ENCODE measurements at places on chromosomes 5 and 9.

DNA sequence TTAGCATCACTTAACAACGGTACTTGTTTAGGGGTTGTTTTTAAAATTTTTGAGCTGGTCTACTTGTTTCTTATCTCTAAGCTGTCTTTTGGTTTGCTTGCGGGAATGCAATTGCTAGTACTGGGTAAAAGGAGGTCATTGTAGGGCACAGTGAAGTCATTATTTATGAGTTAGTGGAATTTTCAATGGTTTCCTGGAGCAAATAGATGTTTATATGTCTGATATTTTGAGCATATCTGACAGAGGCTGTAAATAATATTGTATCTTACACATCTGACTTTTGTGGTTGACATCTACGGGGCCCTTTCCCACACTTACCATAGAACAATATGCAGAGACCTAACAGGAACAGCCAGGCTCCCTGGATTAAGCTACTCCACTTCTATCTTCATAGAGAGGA lies 90.4 kb upstream of the IL6ST start:
- no peak for DNase-seq

DNA sequence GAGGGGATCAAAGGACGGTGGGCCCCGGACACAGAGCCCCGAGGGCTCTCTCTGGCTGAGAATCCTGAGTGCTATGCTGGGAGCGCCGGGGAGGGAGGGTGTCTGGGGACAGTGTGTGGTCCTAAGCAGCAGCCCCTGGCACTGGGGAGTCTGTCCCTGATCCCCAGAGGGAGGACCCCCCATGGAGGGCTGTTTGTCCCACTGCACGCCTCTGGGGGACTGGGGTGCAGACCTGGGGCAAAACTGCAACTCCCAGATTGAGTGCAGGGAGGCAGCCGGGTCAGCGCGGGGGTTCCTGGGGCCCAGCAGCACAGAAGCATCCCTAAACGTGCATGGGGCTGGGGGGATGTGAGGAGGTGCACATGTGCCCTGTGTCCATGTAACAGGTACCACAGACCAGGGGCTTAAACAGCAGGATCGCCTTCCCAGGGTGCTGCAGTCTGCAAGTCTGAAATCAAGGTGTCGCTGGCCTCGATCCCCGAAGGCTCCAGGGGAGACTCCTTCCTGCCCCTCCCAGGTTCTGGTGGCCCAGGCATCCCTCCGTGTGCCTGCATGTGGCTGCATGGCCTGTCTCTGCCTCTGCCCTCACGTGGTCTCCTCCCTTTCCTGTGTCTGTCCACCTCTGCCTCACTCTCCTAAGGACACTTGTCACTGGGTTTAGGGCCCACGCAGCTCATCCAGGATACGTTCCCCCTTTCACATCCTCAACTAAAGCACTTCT lies 35.9 kb upstream of the IRX4 start:
- DNase-seq: no peak

- DNase-seq: no peak
Measured at GRCh38 chr5:6175172-6175854, 203.0 kb downstream of the MED10 start.

- no peak for DNase-seq
Measured at GRCh38 chr9:93187574-93187973, 3.6 kb downstream of the WNK2 start.

DNA sequence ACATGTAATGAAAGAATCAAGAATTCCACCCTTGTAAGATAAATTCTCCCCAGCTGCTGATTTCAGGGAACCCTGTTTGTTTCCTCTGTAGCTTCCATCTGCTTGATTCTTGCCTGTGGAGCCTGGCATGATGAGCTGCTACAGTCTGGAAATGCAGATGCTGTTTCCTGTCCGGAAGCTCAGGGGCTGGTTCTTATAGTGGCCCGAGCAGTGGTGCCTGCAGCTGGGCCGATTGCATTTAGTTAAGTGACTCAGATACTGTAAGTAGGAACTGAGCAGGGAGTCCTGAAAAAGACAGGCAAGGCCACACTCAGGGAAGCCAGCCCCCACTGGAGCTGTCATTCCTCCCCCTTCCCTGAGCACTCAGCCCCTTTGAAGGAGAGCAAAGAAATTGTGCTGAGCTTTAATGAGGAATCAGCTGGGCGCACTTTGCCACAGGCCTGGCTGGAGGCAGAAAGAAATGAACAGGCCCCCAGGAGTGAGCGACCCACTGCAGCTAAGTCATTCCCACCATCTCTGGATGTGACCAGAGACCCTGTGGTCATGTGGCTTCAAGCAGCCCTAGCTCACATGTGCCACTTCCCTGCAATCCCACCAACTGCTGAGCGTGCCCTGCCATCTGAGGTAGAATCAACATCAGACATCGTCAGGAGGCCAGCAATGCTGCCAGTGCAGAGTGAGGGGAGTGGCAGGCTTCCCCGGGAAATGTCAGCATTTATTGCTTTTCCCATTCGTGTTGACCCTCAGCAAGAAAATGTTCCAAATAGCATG lies 206.0 kb upstream of the WWC1 start:
- no peak for DNase-seq

DNA sequence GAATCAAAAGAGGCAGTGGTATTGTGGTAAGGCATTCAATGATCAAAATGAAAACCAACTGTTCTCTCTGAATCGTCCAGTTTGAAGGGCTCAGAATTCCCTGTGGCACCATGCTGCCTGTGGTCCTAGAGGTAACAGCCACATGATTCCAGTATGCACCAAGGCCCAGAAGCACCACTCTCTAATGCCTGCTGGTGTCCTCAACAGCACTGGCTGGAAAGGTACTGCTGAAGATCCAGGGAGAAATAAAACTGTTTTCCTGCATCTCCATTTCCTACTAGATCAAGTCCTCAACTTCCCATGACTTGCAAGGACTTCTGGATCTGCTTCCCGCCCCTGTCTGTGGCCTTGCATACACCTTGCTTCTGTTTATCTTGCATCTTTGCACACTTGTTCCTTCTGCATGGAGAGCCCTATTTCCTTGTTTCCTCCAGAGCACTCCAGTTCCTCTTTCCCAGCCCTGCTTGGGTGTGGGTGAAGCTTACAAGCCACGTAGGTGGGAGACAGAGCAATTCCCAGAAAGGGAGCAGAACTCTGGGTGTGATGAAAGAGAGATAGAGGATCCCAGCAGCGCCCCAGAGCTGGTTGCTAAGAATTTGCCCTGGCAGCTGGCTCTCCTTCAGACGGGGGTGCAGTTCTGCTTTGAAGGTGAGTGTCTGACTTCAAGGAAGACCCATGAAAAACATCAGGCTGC lies 41.0 kb upstream of the EQTN start:
- DNase-seq: no peak

- DNase-seq: no peak
Measured at GRCh38 chr5:167378894-167379723, 912.3 kb upstream of the WWC1 start.

Data from NCI-H1436 (cell line).